Spleen (tissue), 13 donors: ENCODE measurements at places on chromosomes 6 and 20. TPM values are rescaled to one million over a fixed set of nuclear protein-coding genes. Genes with fewer than 3 reads are reported as not detected.

DNA sequence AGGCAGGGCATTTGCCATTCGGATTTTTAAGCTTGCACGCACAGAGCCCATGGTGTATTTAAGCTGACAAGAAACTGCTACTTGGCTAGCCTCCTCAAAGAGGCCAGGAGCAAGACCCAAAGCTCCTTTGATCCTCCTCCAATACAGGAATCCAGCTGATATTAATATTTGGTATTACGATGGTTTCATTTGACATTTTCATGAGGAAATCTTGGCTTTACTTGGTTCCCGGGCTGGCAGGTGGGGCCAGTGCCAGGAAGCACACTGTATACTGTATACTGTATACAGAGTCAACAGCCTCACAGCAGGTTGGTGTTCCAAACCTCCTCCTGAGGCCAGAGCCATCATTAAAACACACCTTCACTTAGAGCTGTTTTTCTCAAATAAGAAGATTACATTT lies 138.2 kb upstream of the ARMC2 start:
- DNase-seq, result no peak
- H3K27me3 ChIP-seq, result no peaks in the 10 kb centered on the region
- no peak overlapping the region for H3K27ac ChIP-seq
- H3K4me1 ChIP-seq, result peaks cover 5% of the 10 kb centered on the region
- H3K36me3 ChIP-seq, result no peaks in the 10 kb centered on the region

DNA sequence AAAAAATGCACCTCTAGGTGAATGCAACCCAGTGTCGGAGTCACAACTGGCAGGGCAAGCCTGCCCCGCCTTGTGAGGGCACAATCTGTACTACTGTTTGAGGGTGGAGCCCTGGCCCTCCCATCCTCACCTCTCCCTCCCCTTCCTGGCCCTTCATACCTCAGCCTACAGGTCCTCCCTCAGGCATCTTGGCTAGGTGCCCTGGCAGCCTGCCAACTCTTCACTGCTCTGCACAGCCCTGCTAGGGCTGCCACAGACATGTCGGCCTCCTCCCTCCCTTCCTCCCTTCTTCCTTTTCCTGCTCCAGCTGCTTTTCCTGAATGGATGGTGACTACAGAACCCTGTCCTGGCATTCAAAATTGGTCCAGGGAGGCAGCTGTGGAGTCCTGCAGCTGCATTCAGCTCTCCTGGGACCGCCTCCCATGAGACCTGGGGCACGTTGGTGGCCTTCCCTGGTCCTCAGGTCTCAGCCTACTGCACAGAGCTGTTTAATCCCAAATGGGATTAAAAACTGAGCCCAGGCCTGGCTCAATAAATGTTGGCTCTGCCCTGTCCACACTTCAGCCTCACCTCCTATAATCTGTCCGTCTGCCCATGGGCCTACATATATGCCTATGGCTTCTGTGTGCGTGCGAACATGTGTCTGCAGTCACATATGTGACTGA lies 52.7 kb downstream of the CDH22 start:
- no peak overlapping the region for H3K4me3 ChIP-seq
- no peaks in the 10 kb centered on the region for H3K36me3 ChIP-seq
- peaks cover 17% of the 10 kb centered on the region for H3K27me3 ChIP-seq
- H3K4me1 ChIP-seq, result peaks cover 4% of the 10 kb centered on the region

GRCh38 chr6:156954191-156954590 lies 177.0 kb downstream of the ARID1B start:
- DNase-seq, result no peak
- no peaks in the 10 kb centered on the region for H3K27me3 ChIP-seq
- no peaks in the 10 kb centered on the region for H3K36me3 ChIP-seq
- H3K27ac ChIP-seq, result no peak overlapping the region

DNA sequence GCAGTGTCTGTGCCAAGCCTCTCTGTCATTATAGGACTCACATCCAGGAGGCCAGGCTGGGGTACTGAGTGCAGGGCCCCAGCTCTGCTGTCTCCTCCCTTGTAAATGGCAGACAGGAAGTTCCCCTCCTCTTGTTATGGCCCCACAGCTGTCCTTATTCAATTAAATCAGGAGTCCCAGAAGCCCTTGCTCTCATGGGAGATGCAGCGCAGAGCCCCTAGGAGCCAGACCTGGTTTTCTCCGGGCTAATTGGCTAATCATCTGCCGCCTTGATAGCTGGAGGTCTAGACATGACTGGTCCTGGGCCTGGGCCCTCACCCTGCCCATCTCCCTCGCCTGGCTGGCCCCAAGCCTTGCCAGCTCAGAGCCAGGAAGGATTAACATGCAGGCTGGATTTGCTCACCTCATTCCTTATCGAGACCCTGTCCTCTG lies 172.0 kb downstream of the VEGFA start:
- H3K27ac ChIP-seq, result no peak overlapping the region
- H3K4me1 ChIP-seq, result no peaks in the 10 kb centered on the region
- no peaks in the 10 kb centered on the region for H3K36me3 ChIP-seq
- peak; percentile 43 for DNase-seq
- no peaks in the 10 kb centered on the region for H3K27me3 ChIP-seq

GRCh38 chr6:79731471-79731870 lies 100.3 kb downstream of the SH3BGRL2 start:
- H3K27me3 ChIP-seq, result no peaks in the 10 kb centered on the region
- DNase-seq, result no peak
- no peaks in the 10 kb centered on the region for H3K36me3 ChIP-seq
- H3K4me3 ChIP-seq, result no peak overlapping the region
- H3K27ac ChIP-seq, result no peak overlapping the region

GRCh38 chr6:13678255-13678983 lies 33.2 kb downstream of the RANBP9 start:
- H3K27me3 ChIP-seq, result no peaks in the 10 kb centered on the region
- H3K27ac ChIP-seq, result no peak overlapping the region
- no peaks in the 10 kb centered on the region for H3K36me3 ChIP-seq
- H3K4me3 ChIP-seq, result no peak overlapping the region
- DNase-seq, result no peak

GRCh38 chr6:50861692-50862091 lies 43.0 kb downstream of the TFAP2B start:
- H3K4me1 ChIP-seq, result no peaks in the 10 kb centered on the region
- no peak overlapping the region for H3K27ac ChIP-seq
- DNase-seq, result no peak
- H3K4me3 ChIP-seq, result no peak overlapping the region
- H3K36me3 ChIP-seq, result no peaks in the 10 kb centered on the region
- no peaks in the 10 kb centered on the region for H3K27me3 ChIP-seq

DNA sequence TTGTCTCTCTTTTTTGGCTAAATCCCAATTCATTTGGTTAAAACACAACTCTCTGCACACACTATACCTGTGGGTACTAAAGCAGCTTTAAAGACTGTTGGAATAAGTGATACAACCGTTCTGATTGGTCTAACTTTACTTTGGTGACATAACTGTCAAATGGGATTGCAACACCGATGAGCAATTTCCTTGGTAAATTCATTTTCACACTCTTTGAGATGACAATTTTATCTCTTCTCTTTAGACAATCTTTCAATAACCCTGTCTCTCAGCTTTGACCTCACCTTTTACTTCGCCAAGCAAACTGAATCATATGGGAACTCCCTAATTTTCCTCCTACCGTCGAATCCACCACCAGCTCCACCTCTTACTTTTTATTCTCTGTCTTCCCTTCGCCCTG lies 60.8 kb downstream of the ECT2L start:
- no peak for DNase-seq
- H3K4me1 ChIP-seq, result no peaks in the 10 kb centered on the region
- H3K27ac ChIP-seq, result no peak overlapping the region
- no peaks in the 10 kb centered on the region for H3K27me3 ChIP-seq

- H3K4me3 ChIP-seq, result no peak overlapping the region
- H3K27me3 ChIP-seq, result no peaks in the 10 kb centered on the region
- DNase-seq, result no peak
- H3K36me3 ChIP-seq, result no peaks in the 10 kb centered on the region
- no peak overlapping the region for H3K27ac ChIP-seq
Measured at GRCh38 chr6:11429577-11429976, 108.0 kb upstream of the TMEM170B start.

DNA sequence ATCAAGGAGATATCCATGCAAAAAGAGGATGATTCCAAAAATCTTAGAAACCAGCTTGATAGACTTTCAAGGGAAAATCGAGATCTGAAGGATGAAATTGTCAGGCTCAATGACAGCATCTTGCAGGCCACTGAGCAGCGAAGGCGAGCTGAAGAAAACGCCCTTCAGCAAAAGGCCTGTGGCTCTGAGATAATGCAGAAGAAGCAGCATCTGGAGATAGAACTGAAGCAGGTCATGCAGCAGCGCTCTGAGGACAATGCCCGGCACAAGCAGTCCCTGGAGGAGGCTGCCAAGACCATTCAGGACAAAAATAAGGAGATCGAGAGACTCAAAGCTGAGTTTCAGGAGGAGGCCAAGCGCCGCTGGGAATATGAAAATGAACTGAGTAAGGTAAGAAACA lies 10.1 kb upstream of the SNRNP48 start:
- no peaks in the 10 kb centered on the region for H3K4me1 ChIP-seq
- DNase-seq, result no peak
- no peak overlapping the region for H3K4me3 ChIP-seq
- H3K36me3 ChIP-seq, result peaks cover 13% of the 10 kb centered on the region
- peaks cover 7% of the 10 kb centered on the region for H3K27me3 ChIP-seq
- H3K27ac ChIP-seq, result no peak overlapping the region

DNA sequence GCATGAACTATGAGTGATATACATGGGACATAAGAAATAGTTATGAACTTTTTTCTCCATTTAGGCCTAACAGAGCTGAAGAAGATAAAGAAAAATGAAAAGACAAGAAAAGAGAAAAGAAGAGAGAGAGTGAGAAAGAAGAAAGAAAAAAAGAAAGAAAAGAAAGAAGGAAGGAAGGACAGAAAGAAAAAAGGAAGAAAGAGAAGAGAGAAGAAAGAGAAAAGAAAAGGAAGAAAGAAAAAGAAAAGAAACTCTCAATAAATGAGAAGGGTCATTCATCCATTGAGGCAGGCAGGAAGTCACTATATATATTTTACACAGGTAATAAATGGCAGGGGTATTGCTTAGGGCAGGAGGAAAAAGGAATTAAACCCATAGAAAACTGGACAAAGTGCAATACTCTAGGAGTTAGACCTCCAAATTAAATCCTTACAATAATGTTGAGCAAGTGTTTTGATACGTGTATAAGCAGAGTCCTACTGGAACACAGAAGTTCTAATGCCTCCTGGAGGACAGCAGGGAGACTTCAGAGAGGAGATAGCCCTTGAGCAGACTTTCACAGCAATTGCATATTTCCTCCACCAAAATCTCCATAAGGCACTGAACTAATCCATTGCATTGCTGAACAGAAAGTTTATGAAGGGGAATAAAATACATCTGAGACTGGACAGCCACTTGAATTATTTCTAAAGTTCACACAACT lies 86.4 kb upstream of the TENT5A start:
- no peaks in the 10 kb centered on the region for H3K4me1 ChIP-seq
- DNase-seq, result no peak
- no peak overlapping the region for H3K27ac ChIP-seq
- H3K4me3 ChIP-seq, result no peak overlapping the region

DNA sequence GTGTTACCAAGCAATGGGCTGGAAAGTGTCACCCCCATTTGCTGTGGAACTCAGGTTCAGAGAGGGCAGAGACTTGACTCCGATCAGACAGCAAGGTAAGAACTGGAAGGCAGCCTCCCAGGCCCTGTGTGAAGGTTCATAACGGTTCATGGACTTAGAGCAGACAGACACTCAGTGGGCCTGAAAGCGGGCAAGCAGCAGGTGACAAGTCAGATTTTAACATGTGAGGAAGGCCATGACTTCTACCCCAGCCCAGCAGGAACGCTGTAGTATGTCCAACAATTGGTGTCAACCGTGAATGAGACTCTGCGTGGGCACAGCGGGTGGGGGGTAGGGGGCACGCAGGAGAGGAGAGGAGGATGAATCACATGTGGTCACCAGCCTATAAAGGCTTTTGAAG lies 217.6 kb upstream of the SNX9 start:
- no peak for DNase-seq
- peaks cover 13% of the 10 kb centered on the region for H3K4me1 ChIP-seq
- H3K27me3 ChIP-seq, result no peaks in the 10 kb centered on the region
- no peaks in the 10 kb centered on the region for H3K36me3 ChIP-seq
- H3K27ac ChIP-seq, result no peak overlapping the region
- H3K4me3 ChIP-seq, result no peak overlapping the region

DNA sequence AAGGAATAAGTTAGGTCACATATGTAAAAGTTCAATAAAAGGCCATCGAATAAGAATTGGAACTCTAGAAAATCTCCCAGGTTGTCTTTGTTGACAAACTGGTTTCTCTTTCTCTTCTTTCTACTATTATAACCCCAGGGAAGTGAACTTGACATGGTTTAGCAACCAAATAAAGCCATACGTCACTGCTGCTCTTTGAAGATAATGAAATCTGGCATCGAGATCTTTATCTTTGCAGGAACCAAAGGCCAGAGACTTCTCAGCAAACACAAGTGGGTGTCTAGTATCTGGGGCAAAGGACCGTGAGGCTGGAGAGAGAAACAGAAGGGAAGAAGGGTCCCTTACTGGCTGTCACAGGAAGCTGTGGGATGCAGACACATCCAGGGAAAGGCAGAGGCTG lies 286.7 kb upstream of the CDYL start:
- H3K27ac ChIP-seq, result no peak overlapping the region
- H3K27me3 ChIP-seq, result no peaks in the 10 kb centered on the region
- H3K36me3 ChIP-seq, result no peaks in the 10 kb centered on the region
- H3K4me1 ChIP-seq, result no peaks in the 10 kb centered on the region
- DNase-seq, result no peak

DNA sequence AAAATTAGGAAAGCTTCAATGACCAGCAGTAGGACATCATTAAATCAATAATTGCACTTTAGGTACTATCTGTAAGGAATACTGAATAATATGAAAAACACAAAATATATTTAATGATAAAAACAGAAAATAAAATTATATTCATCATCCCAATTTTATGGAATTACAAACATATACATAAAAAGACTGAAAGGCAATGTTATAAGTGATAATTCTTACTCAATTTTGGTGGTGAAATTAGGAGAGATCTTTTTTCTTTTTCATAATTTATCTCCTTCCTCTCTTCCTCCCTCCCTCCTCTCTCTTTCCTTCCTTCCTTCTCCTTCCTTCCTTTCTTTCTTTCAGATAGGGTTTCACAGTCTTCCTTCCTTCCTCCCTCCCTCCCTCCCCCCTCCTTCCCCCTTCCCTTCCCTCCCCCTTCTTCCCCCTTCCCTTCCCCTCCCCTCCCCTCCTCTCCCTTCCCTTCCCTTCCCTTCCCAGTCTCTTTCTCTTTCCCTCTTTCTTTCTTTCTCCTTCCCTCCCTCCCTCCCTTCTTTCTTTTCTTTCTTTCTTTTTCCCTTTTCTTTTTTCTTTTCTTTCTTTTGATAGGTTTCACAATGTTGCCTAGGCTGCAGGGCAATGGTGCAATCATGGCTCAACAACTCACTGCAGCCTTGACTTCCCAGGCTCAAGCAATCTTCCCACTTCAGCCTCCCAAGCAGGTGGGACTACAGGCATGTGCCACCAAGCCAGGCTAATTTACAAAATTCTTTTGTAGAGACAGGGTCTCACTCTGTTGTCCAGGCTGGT lies 36.8 kb downstream of the RSPH3 start:
- DNase-seq, result no peak
- H3K27me3 ChIP-seq, result no peaks in the 10 kb centered on the region
- no peaks in the 10 kb centered on the region for H3K4me1 ChIP-seq
- H3K36me3 ChIP-seq, result no peaks in the 10 kb centered on the region

- no peak overlapping the region for H3K4me3 ChIP-seq
- no peaks in the 10 kb centered on the region for H3K27me3 ChIP-seq
- no peaks in the 10 kb centered on the region for H3K4me1 ChIP-seq
- DNase-seq, result peak; percentile 80
- H3K27ac ChIP-seq, result no peak overlapping the region
Measured at GRCh38 chr6:170129691-170130171, 161.1 kb downstream of the DLL1 start.

HRH3 gene
- not detected for total RNA-seq

RBL1 gene
- 12.1 TPM for total RNA-seq

PTGIS gene
- total RNA-seq, result 1.6 TPM

ADGRF5 gene
- 129 TPM for total RNA-seq

IFNGR1 gene
- total RNA-seq, result 146 TPM

SAPCD1 gene
- 11.8 TPM for total RNA-seq

CST7 gene
- 95.5 TPM for total RNA-seq

SCAF8 gene
- total RNA-seq, result 55.3 TPM
